ENCODE measurements at places on chromosomes 6 and 20.

DNA sequence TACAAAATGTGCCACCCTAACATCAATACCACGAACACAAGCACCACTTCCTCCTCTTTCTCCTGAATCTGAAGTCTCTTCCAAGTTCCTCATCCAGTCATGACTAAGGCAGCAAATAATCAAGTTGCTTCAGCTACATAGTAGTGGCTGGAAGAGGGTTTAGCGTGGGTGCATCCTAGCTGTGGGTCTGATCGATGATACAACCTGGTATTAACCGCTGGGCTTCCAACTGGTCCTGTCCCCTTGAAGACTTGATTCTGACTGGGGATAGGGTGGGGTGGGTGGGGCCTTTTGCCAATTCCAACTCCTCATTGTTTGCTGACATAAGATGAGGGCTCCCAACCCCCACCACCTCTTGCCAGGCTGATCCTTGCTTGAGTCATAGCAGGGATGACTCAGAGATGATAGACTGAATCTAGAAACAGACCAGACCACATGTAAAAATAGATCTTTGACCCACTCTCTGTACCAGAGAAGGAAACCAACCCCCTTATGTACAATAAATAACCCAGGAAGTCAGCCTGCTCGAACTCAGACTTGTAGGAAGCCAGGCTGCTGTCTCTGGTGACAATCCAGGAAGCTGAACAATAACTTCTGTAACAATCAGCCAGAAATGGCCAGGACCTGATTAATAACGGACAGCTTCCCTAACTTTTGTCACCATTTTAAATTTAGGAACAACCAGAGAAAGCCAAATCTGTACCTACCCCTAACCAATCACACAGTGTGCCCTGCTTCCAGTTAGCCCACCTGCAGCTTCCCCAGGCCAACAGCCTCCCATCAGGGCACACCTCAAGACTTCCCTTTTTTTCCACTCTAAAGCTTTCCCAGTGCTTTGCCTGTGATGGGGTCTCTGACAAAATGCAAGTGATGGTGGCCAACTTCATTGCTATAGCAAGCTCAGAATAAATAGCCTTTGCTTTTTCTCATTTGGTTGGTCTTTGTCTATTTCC, 68.9 kb upstream of the FAM184A start:
- DNase-seq, result no peak

DNA sequence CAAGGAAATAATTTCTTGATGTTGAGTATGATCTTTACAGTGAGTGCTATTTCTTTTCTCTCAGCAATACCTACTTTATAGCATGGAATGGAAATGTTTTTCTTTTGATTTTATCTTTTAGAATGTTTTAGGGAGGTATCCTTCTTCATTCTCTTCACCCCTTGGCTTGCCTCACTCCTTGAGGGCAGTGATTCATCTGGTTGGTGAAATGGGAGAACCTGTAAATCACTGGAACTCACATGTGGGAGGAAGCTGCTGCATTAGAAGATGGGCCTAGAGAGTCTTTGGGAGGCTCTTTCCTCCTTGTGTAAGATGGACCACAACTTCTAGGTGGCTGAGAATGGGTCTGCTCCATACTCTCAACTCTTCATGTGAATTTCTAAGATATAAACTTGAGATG, 244.8 kb upstream of the SYNCRIP start:
- no peak for DNase-seq

- no peak for DNase-seq
These were observed 133.7 kb downstream of the EDN1 start for GRCh38 chr6:12423832-12424231.

GRCh38 chr6:10030942-10031537, 383.8 kb downstream of the TFAP2A start:
- no peak for DNase-seq

GRCh38 chr20:45021631-45022030, 55.3 kb downstream of the STK4 start:
- DNase-seq, result no peak

DNA sequence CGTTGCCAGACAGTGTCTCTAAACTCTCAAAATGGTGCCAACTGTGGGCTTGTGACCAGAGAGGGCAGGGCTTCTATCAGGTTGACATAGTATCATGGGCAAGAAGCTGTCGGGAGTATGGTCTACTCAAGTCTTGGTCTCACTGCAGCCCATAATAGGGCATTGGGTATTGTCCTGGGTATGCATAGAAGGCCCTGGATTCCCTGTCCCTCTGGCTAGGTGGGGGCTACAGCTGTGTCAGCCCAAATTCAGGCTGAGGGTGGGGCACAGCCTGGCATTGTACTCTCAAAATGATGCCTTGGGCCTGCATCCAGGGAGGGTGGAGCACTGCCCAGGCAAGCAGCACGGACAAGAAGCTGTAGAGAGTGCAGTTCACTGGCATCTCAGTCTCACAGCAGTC, 408.8 kb upstream of the MAN1A1 start:
- no peak for DNase-seq

DNA sequence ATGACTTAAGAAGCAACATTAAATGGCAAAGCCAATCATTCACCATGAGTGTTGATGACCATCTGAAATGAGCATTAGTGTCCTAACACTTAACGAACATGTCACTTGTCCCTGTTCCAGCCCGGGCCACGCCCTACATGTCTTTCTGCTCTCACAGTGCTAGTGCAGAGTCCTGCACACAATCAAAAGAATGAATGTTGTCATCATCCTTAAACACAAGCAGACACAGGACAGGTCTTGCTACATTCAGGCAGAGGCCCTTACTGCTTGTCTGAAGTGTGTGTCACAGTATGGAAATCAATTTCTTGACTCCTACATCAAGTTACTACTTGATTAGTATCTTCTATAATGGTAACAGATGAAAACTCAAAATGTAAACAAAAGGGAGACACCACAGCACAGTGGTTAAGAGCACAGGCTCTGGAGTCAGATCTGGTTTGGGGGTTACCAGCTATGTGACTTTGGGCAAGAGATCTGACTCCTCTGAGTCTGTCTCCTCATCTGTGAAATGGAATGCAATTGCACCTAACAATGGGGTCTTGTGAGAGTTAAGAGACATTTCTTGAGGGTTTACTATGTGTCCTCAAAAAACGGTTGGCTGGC, 17.4 kb downstream of the UBE2V1 start:
- DNase-seq, result no peak

DNA sequence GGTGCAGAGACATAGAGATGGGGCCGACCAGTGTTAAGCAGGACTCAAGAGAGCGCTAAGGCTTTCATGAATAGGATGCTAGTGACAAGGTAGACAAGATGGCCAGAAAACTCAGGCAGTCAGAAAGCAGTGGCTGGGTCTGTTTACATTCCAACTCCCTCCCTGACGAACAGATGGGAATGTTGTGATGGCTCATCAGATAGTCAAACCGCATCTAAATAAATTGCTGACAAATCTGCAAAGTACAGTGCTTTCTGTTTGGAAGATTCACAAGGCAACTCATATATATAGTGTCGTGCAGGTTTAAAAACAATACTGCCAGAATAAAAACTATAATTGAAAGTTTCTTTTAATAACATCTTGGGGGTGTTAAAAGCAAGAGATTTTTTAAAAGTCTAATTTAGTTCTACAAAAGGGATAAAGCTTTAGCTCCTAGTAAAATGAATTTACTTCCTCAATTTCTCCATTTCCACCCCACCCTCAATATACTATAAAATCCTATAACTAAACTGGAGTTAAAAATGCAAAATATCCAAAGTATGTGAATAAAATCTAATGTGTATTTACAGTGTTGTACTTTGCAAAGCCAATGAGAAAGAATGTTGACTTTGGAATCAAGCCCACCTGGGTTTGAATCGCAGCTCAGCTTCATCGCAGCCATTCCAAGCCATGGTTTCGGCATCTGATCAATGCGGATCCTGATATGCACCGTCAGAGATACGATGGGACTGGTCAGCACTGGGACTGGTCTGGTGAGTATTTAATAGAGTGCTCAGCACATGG, 247.3 kb upstream of the PDE10A start:
- no peak for DNase-seq

- no peak for DNase-seq
These were observed 7.2 kb downstream of the FOXC1 start for GRCh38 chr6:1616701-1617463.

GRCh38 chr6:20242397-20242796, 30.1 kb upstream of the MBOAT1 start:
- DNase-seq, result no peak

DNA sequence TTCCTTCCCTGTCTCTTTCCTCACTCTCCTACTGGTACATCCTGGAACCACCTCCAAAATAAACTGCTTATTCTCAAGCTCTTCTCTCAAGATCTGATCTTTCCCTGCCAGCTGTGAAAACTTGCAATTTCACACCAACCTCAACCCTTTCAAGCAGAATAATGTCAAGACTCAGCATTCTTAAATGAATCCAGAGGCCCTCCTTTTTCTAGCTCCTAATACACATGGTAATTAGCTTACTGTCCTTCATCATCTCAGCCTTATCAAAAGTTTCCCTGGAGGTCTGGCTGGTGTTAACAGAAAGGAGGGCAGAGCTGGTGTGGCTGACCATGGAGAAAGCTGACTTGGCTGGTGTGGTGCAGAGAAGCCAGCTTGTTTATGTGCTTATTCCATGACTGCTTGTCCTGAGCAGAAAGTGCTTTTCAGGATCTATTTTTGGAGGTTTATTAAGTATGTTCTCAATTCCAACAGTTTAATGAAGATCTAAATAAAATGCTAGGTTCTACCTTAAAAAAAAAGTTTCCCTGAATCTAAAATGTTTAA, 50.5 kb downstream of the CFAP61 start:
- DNase-seq, result no peak

- DNase-seq, result no peak
These were observed 213.3 kb downstream of the AKAP7 start for GRCh38 chr6:131348572-131348971.

DNA sequence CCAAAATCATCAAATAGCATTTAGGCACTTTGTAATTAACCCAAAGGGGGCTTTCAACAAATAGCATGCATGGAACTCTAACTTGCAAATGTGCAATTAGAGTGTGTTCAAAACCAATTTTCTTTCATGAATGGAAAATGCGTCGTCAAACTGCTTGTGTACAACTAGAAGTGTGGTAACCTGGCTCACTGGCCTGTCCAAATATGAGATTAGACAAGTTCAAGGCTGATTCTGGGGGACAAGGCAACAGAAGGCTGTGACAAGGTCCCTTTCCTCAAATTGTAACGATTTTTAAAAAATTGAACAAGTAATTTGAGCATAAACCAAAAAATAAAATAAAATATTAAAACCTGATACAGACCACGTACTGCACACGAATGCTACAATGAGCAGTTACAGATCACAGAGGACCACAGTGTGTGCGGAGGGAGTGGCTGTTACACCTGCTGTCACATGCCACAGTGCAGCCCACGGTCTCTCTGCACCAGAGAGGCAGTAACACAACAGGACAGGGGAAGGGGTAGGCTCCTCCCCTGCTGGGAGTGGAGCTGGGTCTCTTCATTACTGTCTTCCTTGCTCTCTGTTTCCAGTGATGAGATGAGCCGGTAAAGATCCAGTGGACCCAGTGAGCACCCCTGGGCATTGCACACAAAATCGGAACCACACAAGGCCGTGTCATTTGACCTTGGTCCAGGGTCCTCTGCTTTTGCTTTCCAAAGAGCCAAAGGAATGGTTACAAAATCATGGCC, 252.2 kb upstream of the PDE10A start:
- DNase-seq, result no peak

GRCh38 chr20:61575151-61575937, 323.3 kb downstream of the CDH4 start:
- no peak for DNase-seq

GRCh38 chr20:3046677-3047462, 1.0 kb downstream of the MRPS26 start:
- DNase-seq, result no peak

GRCh38 chr6:142773859-142774648, 170.9 kb downstream of the HIVEP2 start:
- no peak for DNase-seq

GRCh38 chr20:52945862-52946522, 26.2 kb upstream of the TSHZ2 start:
- no peak for DNase-seq
